ENCODE measurements at places on chromosomes 4 and X.

DNA sequence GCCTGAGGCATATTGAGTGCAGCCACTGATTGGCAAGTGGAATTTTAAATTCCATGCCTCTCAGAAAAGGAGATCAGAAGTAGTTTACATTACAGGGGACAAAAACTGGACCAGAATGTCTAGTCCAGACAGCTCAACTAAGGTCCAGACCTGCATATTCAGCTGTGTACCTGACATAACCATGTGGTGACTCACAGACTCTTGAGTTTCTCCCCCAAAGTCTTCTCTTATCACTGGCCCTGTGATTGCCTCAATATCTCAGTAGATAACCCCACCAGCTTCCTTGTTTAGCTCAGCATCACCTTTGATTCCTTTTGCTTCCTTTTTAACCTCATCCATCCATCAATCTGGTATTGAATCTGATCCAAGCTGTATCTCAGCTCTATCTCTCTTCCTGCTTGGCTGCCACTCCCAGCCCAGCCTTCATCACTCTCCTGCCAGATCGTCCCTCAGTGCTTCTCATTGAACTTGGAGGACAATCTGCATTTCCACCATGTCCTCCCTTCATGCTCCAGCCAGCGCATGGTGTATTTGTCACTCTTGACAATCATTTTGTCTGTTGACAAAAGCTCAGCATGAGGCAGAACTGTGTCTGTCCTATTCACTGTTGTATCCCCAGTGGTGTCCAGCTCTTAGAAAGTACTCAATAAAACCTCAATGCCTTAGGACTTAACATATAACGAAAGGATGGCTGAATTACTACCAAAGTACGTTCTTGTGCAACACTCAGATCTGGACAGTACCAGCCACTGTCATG is 27.8 kb upstream of the SLC2A9 start:
- DNase-seq = no peak

GRCh38 chr4:184848510-184848909 is 22.7 kb upstream of the ACSL1 start:
- DNase-seq = no peak

DNA sequence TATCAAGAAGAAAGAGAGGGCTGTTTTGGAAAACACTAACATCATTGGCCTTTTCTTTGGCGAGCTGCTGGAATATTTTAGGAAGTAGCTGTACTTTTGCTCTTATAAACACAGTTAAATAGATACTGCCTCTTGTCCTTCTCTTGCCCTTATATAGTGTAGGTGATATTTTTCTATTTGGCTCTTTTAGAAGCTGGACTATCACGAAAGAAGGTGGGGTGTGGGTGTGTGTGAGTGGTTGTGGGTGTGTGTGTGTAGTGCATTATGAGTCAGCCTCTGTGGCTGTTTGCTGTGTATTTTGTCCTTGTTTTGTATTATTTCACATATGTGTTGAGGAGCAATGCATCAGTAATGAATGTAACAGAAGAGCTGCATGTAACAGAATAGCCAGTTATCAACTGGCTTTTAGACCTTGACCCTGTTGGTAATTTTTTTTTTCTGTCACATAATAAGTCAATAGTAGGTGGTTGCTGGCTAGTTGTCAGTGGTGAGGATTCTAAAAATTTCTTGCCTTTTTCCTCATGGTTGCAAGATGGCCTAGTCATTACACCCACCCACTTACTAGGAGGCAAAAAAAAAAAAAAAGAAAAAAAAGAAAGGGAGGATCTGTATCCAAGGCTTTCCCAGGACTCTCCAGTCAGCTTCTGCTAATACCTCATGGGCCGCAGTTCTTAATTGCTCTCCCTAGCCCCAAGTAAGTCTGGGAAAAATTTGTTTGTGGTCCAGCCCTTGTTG is 23.8 kb downstream of the ARHGAP10 start:
- no peak for DNase-seq

- DNase-seq = no peak
Measured at GRCh38 chrX:71198066-71198465, 25.0 kb upstream of the GJB1 start.

DNA sequence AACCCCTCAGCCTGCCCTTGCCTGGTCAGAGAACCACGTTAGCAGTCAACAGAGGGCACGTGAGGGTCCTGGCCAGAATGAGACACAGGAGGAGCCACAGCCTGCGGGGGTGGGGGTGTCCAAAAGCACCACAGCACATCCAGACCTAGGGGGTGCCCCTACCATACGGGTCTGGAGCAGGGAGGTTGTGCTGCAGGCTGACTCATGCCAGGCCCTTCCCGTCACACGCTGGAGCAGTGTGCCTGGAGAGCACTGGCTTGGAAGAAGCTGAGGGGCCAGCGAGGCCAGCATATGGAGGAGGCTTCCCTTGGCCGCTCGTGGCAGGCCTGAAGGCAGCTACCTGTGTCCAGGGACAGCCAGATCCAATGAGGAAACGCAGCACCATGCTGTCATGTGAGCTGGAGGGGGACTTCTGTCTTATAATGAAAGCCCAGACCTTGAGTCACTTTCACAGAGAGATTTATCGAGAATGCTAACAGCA is 1.5 kb upstream of the IRAK1 start:
- DNase-seq = no peak

DNA sequence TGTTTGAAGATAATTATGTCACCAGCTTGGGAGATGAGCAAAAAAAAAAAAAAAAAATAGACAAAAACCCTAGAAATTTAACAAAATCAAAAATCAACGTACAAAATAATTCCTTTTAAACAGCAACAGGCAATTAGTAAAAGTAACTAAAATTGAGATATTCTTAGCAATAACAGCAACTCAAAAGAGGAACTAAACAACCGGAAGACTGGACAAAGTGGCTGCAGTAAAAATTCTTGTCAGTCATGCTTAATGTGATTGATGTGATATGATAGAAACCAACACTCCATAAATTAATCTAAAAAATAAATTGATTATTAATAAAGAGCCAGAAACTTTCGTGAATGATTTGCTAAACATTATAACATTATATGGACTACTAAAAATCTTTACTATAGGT is 1534.6 kb upstream of the AGA start:
- DNase-seq = no peak

DNA sequence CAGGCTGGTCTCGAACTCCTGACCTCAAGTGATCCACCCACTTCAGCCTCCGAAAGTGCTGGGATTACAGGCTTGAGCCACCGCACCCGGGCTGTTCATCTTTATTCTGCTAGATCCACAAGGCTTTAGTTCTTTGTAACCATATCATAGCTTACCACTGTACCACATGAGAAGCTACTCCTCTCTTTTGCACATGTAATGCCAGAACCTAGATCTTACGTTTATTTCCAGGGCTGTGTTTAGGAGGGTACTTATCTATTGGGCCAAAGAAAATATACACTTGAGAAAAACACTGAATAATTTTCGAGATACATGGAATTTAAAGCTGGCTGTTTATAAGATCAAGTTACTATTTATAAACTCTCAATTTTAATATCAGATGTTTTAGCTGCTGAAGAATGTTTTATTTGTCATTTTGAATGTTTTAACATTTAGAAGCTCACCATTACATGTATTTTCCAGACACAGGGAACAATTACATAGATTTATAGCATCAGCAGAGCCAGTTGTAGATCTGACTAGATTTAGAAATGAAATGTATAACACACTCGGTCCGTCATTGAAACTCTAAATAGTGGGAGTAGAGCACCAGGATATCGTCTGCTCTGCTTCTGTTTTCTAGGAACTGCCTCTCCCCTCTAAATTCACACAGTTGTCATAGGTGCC is 155.3 kb upstream of the HAND2 start:
- no peak for DNase-seq

DNA sequence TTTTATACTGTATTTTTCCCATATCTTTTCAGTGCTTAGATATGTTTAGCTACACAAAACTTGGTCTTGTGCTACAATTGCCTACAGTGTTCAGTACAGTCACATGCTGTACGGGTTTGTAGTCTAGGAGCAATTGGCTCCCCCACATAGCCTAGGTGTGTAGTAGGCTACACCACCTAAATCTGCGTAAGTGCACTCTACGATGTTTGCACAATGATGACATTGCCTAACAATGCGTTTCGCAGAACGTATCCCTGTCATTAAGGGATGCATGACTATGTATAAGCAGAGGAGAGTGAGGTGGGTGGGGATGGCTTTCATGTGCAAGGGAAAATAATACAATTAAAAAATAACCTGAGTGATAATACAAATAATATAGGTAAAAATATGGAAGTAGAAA is 131.4 kb downstream of the GBA3 start:
- peak; percentile 55 for DNase-seq

DNA sequence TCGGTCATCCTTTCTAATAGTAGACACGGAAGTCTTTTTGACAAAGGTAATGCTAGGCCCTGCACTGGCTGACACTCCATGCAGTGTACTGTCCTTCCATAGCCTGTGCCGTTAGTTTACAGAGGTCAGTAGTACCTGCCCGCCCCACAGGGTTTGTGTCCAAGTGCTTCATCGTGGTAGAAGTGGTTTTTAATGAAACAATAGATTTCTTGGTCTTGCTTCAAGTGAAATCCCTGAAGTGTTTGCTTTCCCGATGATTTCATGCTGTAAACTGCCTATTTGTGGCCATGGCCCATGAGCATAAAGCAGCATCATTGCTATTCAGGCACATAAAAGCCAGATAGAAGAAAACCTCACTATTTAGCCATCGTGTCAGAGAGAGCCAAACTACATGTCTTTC is 139.3 kb downstream of the GPR143 start:
- peak; percentile 47 for DNase-seq

DNA sequence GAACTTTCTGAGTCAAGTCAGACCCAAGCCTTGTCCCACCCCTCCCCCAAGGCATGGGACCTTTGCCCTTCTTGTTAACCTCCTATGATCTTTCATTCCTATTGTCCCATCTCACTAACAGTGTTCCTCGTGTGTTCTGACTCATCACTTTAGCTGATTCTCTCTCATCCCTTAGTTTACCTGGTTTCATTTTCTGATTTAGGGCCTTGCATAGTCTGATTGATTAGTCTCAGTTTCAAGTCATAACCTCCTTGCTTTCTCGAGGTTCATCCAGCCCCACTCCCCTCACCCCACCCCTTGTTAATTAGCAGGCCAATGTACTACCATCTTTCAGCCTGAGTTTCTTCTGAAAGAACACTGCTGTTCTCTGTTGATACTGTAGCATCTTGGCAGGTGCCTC is 517.4 kb downstream of the RPA4 start:
- DNase-seq = no peak

DNA sequence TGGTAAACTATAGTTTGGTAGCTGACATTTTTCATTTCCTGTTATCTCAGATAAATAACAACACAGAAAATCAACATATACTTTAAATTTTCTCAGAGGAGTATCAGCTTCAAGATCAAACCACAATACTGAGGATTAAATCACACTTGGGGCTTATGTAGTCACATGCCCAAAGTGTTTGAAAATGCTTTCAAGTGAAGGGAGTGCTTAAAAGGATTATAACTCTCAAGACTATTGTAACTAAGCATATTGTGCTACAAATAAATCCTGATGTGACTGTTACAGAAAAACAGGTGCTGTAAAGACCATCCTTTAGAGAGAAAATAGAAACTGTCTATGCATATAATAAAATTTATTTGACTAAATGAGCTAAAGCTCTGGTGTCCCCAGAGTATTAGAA is 887.6 kb downstream of the ADGRL3 start:
- DNase-seq = no peak

Measured in NCI-H1105 treated with DMSO at 0.1 percent for 48 hours (cell line).